Fibroblast of the aortic adventitia (primary cell): ENCODE measurements at places on chromosomes 6 and 20. TPM values are rescaled to one million over a fixed set of nuclear protein-coding genes. Genes with fewer than 3 reads are reported as not detected.

- DNase-seq: no peak
Measured at GRCh38 chr20:33137195-33137594, 30.8 kb upstream of the BPIFA2 start.

GRCh38 chr6:167944130-167944529 is 53.3 kb upstream of the KIF25 start:
- no peak for DNase-seq

Gene SLC35F1
- total RNA-seq: not detected in 2 replicates

DNA sequence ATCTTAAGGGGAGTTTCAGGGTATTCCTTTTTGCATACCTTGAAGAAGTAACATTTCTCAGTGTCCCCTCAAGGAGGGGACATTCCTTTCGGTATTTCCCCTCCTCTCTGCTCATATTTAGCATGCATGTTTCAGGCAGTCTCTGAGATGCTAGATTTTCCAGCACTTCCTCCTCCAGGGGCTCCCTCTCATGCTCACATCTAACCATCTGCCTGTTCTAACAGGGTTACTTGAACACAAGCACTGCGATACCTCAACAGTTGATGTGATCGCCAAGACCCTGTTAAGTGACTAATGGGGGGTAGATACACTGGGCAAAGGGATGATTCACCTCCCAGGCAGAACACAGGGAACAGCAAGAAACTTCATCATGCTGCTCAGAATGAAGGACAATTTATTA is 12.9 kb upstream of the MCM3 start:
- no peak for DNase-seq

- DNase-seq: no peak
Measured at GRCh38 chr6:159915397-159915796, 24.6 kb downstream of the MAS1 start.

Gene RIPOR2
- 0.72 and 1.4 TPM in 2 replicates for total RNA-seq

DNA sequence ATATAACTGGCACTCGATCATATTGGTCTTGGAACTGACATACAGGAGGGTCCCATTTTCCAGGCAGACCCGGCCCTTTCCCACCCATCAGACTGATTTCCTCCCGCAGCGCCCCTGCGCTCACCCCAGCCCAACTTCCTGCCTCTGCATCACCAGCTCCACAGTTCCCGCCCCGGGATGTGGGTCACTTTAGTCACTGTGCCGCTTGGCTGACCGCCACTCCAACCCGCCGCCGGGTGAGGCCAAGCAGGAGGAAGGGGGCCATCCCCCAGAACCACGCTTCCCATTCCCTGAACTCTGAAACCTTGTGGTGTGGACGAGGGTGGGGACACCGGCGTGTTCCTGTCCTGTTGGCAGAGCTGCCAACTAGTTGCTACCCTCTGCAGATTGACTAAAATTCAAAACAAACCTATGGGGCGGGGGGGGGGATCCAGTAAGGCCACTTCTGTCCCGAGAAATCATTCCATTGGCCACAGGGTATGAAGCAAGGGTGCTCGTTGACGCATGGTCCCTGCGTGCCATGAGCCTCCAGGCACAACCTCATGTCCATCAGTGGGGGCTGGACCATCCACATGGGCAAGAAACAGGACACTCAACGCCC is 12.3 kb downstream of the TGM2 start:
- DNase-seq: peak; percentile 24

DNA sequence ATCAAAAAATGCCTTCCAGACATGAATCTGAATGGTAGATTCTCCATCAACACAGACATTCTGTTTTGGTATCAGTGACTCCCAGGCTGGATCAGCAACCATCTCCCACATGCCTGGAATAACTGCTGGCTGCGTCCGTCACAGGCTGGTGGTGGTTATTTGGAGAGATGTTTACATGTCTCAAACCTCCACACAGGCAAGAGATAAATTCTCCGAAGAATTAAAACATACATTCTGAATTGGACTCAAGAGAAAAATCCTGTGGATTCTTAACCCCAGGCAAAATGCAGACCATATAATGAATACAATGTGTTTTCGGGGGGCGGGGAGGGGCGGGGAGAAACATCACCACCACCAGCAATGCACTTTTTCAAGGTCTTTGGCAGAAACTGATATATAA is 108.2 kb downstream of the THBS2 start:
- DNase-seq: no peak

Gene MCHR2
- total RNA-seq: not detected in 2 replicates

Gene SLC32A1
- total RNA-seq: not detected in 2 replicates

Gene NEDD9
- total RNA-seq: 0.33 and 0.36 TPM in 2 replicates

Gene POPDC3
- total RNA-seq: 7.5 and 33.7 TPM in 2 replicates

GRCh38 chr6:118668761-118669385 is 17.5 kb upstream of the CEP85L start:
- peak; percentile 74 for DNase-seq

DNA sequence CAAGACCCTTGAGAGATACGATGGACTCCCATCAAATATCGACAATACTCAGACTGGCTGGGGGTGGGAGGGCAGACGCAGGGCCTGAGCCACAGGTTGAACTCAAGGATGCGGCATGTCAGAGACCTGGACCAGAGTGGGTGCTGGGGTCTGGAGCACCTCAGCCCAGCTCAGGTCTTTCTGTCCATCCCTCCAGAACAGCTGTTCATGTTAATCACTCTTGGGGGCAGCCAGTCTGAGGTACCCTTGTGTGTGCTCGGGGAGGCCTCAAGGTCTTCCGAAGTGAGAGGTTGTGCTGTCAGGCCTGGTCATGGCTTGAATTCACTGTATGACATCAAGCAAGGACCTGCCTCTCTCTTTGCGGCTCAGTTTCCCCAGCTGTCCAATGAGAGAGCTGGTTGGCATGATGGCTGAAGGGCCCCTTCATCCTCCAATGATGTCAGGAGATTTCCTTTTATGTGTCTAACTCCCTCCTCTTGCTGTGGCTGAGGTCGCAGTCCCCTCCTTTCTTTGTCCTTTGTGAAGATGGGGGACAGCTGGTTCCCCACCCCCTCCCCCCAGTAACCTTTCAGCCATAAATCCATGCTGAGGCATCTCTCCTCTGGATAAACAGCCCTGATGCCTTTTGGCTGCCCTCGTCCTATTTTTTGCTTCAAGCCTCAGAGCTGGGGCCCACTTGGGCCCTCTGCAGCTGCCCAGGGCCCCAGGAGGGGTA is 15.3 kb downstream of the MYH7B start:
- DNase-seq: no peak

DNA sequence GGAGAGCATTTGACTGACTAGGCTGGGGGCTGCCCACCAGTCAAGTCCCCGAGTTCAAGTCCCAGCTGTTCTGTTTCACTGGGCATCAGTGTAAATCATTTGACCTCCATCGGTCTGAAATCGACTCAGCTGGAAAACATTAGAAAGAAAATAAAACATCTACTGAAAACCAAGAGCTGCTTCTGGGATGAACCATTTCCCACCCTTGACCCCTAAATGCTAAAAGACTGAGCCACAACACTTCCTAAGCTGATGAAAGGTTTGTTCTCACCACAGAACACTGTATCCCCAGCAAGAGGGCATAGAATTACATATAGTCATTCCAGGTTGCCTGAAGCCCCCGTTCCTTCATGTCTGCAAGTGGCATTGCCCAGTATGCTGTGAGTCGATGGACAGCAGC is 237.0 kb upstream of the TAB2 start:
- peak; percentile 63 for DNase-seq

GRCh38 chr6:90575267-90575666 is 11.6 kb downstream of the MAP3K7 start:
- no peak for DNase-seq

DNA sequence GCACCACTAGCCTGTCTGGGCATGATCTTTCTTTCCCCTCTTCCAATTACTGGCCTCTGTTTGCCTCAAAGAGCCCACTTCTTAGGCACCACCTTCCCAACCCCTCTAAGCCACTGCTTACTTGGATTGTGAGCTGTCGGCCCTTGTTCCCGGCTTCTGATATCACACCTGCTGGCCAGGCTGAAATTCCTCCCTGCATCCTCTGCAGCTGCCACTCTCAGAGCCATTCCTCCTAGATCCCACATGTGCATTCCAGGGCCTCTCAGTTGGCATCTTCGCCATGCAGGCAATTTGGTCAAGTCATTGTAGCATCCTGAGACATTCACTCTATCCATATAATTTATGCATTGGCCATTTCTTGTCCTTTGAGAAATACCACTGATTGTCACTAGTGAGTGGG is 135.9 kb downstream of the OLIG3 start:
- DNase-seq: no peak

- no peak for DNase-seq
Measured at GRCh38 chr20:32493356-32493755, 91.8 kb downstream of the NOL4L start.

DNA sequence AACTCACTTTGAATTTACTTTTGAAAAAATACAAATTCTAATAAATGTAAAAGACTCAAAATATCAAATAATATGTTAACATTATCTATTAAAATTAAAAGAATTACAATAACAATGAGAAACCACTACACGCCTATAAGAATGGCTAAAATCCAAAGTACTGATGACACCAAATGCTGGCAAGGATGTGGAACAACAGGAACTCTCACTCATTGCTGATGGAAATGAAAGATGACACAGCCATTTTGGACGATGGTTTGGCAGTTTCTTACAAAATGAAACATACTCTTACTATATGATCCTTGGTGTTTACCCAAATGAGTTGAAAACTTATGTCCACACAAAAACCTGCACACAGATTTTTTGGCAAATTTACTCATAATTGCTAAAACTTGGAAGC is 15.6 kb upstream of the STX11 start:
- peak; percentile 16 for DNase-seq

- peak; percentile 61 for DNase-seq
Measured at GRCh38 chr6:42454428-42454791, 2.7 kb upstream of the TRERF1 start.

Gene SRSF12
- 0.09 and 0.33 TPM in 2 replicates for total RNA-seq

Gene CTCFL
- total RNA-seq: not detected in 2 replicates

GRCh38 chr20:57379263-57379647 is 11.9 kb upstream of the RBM38 start:
- DNase-seq: no peak

Gene KIF25
- not detected in 2 replicates for total RNA-seq

GRCh38 chr6:39194466-39194865 is 34.8 kb downstream of the KCNK5 start:
- no peak for DNase-seq

GRCh38 chr20:9332791-9333479 is 181.5 kb upstream of the LAMP5 start:
- DNase-seq: no peak

- DNase-seq: peak; percentile 49
Measured at GRCh38 chr20:45963059-45964005, 8.7 kb downstream of the ZNF335 start.

DNA sequence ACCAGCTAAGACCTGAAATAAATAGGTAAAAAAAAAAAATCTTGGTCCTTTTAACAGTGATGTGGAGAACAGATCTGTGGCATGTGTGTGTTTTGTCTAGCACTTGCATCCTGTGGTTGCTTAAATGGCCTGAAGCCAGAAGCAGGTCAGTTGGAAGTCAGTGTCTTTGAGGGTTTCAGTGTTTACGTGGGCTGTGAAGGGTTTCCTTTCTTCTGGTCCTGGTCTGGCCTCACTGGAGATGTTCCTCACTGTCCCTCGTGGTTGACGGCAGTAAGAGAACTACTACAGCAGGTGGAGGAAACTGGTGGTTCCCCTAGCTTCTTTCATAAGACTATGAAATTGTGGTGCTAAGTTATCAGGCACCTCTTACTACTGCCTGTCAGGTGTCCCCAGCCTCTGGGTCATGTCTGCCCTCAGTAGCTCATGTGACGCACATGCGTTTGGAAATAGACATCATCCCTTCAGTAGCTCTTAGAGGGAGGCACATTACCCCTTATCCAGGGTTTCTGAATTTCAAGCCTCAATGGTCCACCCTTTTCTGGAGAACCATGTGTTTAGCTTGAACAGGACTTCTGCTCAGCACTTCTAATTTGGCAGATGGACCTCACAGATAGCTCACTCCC is 59.4 kb upstream of the SCP2D1 start:
- no peak for DNase-seq

Gene LPA
- total RNA-seq: not detected in 2 replicates

GRCh38 chr6:106192824-106193223 is 106.7 kb downstream of the PRDM1 start:
- DNase-seq: peak; percentile 35

Gene PRDM1
- total RNA-seq: 1.4 and 2.8 TPM in 2 replicates

Gene MUC21
- total RNA-seq: not detected in 2 replicates

DNA sequence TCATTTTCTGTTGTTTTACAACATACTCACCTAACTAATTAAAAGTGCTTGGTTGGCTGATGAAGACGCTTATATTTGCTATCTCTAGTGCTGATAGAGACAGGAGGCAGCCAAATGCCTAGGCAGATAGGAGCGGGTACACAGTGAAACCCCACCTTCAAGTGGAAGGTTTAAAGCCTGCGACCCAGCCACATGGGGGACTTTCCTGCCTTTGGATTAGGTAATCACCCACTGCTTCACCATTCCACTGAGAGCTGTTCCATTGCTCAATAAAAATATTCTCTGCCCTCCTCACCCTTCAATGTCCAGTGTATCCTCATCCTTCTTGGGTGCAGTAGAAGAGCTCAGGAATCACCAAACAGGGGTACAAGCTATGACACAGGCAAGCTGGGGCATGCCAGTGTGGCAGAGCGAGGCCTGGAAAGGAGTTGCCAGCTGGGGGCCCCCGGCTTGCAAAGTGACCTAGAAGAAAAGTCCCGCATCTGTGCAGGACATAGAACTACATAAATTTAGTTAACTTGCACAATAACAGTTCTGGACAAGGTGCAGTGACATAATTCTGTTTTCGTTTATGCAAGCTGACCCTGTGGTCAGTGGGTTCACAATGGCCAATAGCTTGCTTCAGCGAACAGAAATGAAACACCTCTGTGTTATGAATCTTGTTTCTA is 112.0 kb upstream of the MLIP start:
- no peak for DNase-seq

- peak; percentile 34 for DNase-seq
Measured at GRCh38 chr20:46057856-46058598, 29.0 kb downstream of the SLC12A5 start.

DNA sequence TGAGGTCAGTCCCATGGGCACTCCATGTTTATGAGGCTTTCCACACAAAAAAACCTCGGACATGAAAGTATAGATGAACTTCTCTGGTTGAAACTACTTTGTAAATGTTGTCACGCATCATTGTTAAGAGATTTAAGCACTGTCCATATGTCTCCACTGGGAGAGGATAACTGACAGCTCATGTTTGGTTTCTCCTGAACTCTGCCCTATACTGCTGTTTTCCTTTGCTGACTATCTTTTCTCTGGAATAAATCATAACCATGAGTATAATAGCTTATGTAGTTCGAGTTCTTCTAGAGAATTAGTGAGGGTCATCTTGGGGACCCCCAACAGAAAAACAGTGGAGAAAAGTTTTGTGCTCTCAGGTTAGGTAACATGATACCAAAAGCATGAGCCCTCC is 14.3 kb downstream of the THEMIS start:
- no peak for DNase-seq

Gene ELOVL4
- total RNA-seq: 2.1 and 6.4 TPM in 2 replicates

Gene MEP1A
- total RNA-seq: not detected in 2 replicates

Gene FAM135A
- 15.4 and 21.0 TPM in 2 replicates for total RNA-seq

- no peak for DNase-seq
Measured at GRCh38 chr20:39021748-39022147, 59.6 kb downstream of the DHX35 start.

DNA sequence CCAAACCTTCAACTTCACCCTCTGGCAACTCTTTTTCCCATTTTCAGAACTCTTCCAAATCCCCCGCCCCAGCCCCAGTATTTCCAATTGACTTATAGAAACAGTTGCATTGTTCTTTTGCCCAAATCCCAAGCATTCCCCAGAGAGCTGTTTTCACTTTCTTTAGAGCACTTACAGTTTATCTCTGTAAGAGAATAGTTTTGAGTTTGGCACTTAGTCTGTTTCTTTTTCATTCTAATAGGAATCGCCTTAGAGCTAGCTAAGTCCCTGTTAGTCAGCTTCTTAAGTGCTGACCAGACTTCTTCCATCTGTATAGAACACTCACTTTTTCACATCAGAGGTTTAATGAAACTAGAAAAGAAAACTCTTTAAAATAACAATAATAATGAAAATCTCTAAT is 374.2 kb upstream of the FLRT3 start:
- DNase-seq: peak; percentile 58

Gene C20orf204
- 1.6 and 2.1 TPM in 2 replicates for total RNA-seq
